ENCODE measurements at places on chromosomes 13 and 19.

GRCh38 chr19:41746593-41747227 lies 8.6 kb upstream of the CEACAM6 start:
- peak; percentile 26 for DNase-seq

GRCh38 chr19:32630338-32630737 lies 44.6 kb downstream of the ANKRD27 start:
- no peak for DNase-seq

- no peak for DNase-seq
Measured at GRCh38 chr19:28345811-28346210, 867.1 kb downstream of the UQCRFS1 start.

GRCh38 chr13:50080911-50081678 lies 65.9 kb downstream of the KCNRG start:
- peak; percentile 44 for DNase-seq

DNA sequence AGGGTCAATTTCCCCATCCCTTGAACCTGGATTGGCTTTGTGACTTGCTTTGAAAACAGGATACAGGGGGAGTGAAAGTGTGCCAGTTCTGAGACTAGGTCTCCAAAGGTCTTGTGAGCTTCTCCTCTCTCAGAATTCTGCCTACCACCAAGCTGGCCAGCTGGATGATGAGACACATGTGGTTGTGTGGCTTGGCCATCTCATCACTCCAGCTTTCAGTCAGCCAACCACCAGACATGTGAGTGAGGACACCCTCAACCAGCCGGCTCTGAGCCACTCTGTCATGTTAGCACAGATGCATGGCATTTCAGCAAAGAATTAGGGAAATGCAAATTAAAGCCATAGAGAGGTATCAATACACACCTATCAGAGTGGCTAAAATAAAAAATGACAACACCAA lies 29.5 kb downstream of the ENOX1 start:
- no peak for DNase-seq

GRCh38 chr19:33621811-33622504 lies at the start of gene CHST8:
Gene CHST8, plus strand, starts transcription at chr19:33621953. Its CDS starts 67,309 bp downstream, at chr19:33689262.
- no peak for DNase-seq

DNA sequence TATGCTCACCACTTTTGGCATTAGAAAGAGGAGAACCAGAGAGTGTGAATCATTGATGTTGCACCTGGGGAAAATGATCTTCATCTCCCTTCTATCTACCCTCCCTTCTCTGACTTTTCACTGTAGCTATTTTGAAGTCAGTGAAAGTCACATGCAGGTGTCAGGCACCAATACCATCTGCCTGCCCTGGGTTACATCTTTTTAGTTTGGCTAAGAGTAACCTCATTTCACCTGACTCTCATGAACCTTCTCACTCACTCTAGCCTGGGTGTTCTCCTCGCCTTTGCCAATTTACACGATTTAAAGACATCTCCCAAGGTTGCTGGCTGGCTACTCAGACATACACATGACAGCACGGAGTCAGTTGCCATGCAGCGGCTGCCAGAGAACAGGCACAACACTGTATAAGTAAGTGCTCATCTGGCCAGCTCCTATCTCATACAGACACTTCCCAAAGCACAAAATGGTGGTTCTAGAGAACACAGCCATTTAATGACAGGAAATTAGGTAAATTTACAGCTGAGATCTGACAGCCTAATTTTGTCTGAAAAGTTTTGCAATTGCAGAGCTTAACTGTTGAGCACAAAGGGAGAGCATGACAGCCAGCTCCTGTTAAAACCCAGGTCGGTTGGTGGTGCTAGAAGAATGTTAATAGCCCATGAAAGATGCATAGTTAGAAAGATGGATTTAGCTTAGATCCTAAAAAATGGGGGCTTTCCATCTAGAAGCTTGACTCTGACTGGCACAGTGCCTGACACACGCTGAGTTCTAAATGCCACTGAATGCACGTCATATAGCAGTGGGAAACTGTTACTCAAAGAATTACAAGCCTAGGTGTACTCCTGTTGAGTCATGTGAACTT lies 32.5 kb downstream of the LCP1 start:
- peak; percentile 66 for DNase-seq

DNA sequence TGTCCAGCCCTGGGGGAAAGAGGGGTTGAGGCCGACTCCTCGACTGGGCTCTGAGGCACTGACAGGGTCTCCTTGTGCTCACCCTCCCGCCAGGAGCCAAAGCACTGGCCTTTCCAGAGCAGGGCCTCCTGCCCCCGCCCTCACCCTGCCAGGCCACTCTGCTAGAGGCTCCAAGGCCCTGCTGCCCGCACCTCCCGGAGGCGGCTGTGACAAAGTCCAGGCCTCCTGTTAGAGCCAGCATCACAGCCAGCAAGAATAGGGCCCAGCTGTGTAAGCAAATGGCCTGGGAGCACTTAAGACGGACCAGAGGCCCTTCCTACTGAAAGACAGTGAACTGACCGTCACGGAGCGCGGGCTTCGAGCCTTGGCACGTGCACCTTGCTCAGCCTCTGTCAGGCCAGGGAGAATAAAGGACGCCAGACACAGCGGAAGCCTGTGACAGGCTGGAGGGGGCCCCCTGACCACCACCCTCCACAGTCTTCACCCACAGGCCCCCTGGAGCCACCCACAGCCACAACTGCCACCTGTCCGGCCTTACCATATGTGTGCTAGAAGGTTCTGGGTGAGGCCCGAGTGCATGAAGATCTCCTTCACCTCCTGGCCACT lies 50.9 kb downstream of the EPS15L1 start:
- peak; percentile 34 for DNase-seq

DNA sequence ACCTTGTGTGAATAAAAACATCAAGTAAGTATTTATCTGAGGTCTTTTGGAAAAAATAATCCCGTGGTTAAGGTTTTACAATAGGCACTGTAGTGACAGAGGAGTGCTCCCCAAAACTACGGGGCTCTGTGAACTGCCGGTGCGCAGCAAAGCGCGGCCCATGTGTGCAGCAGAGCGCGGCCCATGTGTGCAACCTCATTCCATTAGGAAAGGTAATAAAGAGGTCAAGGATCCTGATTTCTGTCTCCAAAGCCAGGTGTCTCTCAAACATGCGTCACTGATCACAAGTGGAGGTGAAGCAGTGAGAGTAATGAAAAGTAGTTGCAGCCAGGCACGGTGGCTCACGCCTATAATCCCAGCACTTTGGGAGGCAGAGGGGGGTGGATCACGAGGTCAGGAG lies 58.7 kb downstream of the MRPL57 start:
- no peak for DNase-seq

DNA sequence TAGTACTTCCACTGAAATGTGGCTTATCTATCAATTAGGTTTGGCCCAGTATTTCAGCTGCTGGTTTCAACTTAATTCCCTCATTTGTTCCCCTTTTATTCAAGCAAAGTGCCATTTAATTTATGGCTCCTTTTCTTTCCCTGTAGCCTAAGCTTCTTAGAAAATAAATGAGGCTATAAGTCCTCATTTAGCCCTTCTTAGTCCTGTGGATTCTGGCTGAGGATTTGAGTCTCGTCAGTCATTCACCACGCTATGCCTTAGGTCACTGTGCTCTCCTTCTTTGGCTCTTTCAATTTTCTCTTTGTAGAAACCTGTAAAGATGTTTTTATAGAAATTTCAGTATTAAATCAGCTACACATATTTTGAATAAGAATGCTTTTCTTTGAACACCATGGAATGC lies 579.1 kb downstream of the GPC6 start:
- DNase-seq: no peak

GRCh38 chr13:113043001-113043630 lies 62.5 kb upstream of the F7 start:
- no peak for DNase-seq

DNA sequence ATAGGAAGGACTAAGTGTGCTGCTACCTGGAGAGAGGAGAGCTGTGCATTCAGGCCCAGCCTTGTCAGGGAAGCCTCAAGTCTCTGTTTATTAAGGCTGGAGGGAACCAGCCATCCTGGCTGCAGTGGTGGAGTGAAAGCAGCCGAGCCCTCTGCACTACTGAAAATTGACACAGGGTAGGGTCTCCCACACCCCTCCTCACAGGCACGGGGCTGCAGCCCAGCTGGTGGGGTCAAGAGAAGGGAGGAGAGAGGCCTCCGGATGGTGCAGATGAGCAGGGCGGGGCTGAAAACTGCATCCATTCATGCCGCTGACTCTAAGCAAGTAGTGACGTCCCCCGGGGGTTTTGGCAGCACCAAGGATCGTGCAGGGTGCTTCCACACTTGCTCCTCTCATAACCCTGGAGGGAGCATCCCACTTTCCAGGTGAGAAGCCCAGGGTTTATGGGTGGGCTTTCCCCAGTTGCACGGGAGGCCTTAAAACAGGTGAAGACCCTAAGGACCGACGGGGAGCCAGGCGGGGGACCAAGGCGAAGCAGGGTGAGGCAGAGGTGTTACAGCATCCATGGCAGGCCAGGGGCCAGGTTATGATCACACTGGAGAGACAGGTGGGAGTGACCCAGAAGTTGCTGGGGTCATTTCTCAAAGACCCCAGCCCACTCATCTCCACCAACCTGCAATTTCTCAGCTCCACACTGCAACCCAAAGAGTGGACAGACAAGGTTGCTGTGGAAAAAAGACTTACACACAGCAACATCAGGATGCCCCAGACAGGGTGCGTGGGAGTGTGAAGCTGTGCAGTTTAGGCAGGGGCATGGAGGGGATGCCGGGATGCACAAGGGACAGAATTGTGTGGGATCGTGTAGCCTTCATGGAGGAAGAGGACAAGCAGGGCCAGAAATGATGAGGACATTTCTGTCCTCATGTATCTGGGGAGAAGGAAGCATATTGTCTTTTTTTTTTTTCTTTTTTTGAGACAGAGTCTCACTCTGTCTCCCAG lies 36.8 kb downstream of the VSTM2B start:
- no peak for DNase-seq

GRCh38 chr13:35309706-35310105 lies 166.8 kb downstream of the MAB21L1 start:
- DNase-seq: no peak

- no peak for DNase-seq
Measured at GRCh38 chr13:99391781-99392469, 84.7 kb upstream of the GPR183 start.

GRCh38 chr19:21496876-21497275 lies 8.5 kb upstream of the ZNF429 start:
- no peak for DNase-seq

DNA sequence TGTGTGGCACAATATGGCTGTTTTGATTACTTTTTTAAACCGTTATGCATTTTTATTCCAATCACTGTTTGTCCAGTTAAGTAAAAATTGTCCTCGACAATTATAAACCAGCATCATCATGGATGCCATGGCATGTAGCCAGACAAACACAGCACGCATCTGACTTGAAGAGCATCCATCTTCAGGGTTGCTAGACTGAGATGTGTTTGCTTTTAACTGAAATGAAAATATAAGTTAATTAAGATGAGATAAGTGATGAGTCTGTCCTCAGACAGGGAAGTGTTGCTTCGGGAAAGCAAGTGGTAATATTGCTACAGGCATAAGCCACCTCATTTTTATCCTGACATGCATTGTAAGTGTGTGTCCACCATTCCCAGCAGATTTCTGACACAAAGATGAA lies 92.8 kb upstream of the TPP2 start:
- no peak for DNase-seq

DNA sequence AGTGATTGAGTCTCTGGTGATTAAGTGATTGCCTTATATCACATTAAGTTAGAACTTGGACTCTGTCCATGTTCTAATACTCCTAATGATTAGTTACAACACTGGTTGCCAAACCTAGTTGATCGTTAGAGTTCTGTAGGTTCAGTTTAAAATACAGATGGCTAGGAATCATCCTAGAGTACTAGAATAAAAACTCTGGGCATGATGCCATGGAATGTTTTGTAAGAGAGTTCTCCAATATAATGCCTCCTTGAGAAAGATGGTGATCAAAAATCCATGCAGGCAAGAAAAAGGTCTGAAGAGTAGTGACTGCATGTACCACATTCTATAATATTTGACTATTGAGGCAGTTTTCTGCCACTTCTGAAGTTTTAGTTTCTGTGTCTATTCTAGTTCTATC lies 176.3 kb downstream of the GPC5 start:
- no peak for DNase-seq

DNA sequence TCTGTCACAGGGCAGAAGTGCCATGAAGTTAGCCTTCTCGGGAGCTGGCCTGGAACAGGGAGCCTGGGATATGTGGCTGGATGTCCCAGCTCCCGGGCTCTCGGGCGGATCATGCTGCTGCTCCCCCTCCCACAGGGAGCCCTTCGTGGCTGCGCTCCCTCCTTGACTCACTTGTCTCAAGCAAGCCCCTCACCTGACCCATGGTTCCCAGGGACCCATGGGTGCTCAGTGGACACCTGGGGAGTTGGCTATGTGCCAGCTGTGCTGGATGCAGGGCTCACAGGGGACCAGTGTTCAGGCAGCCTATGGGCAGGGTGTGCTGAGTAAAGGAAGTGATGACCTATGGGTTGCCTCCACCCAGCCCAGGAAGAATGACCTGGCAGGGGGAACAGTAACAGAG lies 213.1 kb upstream of the SGCG start:
- no peak for DNase-seq

All from amniotic epithelial cell (primary cell).